ENCODE measurements at places on chromosomes 12 and 14.

GRCh38 chr12:124512667-124513296 lies 54.6 kb downstream of the NCOR2 start:
- DNase-seq: peak; percentile 82

DNA sequence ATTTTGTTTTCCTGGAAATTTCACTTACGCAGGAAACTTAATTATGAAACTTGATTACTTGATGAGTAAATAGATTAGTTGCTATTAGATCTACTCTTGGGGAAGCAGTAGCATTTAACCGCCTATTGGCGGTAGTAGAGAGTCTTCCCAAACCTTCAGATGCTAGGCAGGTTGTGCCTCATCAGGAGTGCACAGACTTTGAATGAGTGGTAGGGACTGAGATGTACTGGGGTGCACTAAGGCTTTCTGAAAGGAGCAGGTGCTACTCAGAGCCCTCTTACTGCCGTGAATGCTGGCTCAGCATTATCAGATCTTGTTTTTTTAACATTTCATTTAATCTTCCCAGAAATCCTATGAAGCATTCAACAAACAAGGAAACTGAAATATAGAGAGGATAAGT lies 7.7 kb downstream of the GATC start:
- peak; percentile 59 for DNase-seq

GRCh38 chr12:122868471-122869177 lies 27.3 kb downstream of the VPS37B start:
- DNase-seq: peak; percentile 1

GRCh38 chr12:77163074-77164038 lies 98.0 kb upstream of the E2F7 start:
- DNase-seq: no peak

DNA sequence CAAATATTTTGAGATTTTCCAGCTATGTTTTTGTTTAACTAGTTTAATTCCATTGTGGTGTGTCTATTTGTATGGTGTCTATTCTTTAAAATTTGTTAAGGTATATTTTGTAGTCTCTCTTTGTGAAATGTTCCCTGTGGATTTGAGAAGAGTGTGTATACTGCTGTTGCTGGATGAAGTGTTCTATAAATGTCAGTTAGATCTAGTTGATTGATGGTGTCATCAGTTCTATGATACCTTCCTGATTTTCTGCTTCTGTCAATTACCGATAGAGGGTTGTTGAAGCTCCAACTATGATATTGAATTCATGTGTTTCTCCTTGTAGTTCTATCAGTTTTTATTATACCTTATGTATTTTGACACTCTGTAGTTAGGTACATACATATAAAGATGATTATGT lies 53.1 kb downstream of the FUT8 start:
- DNase-seq: no peak

Measured in iPS-NIHi11 (cell line).